Epithelial cell of prostate (primary cell): ENCODE measurements at places on chromosomes 3 and 15.

DNA sequence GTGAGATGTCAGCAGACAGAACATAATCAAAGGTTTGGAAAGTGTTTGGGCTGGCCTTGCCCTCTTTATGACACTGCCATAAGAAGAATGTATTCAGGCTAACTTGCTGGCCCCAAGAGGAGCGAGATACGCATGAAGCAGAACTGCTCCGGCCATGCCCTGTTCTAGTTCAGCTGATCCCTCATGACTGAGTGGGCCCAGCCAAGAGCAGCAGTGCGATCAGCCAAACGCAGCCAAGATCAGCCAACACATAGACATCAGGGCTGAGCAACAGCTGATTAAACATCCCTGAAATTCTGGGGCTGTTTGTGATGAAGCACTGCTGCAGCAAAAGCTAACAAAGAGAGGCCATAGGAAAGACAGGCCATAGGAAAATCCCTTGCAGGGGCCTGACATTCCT lies 24.1 kb downstream of the POMGNT2 start:
- no peak for DNase-seq

- no peak for DNase-seq
Measured at GRCh38 chr3:127287840-127288239, at the start of gene PRR20G. Gene PRR20G, minus strand, starts transcription at chr3:127288046. Its CDS starts 681 bp downstream, at chr3:127287365.

GRCh38 chr3:3015185-3016089 lies 94.7 kb downstream of the IL5RA start:
- peak; percentile 5 for DNase-seq

DNA sequence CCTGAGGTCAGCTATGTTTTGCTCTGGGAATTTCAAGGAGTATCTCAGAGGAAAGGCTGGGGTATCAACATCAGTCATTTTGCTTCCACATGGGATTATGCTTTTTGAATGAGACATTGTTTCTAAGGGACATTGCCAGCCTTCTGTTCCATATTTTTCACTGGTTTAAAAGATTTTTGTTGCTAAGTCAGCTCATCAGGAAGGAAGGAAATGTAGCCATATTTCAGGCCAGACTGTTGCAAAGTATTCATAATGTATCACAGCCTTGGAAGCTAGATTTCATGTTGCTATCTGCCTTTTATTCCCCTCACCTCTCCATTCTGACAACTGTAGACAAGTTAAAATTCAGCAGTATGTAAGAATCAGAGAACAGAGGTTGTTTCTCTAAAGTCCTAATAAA lies 61.0 kb upstream of the CHRM5 start:
- no peak for DNase-seq

DNA sequence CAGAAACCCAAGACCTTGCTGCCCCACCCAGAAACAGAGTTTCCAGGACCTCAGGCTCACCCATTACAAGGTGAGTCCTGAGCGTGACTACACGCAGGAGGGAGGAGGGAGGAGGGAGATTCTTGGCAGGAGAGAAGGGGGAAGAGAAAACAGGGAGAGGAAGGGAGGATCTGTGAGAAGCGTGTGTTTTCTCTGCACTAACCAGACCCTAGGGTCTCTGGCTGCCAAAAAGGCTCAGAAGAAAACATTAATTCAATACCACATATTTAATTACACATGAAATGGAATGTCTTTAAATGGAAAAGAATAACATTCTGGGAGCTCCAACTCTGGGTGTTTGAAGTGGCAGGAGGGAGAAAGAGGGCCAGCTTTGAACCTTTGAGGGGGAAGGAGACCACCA lies 309.0 kb downstream of the NTRK3 start:
- no peak for DNase-seq

DNA sequence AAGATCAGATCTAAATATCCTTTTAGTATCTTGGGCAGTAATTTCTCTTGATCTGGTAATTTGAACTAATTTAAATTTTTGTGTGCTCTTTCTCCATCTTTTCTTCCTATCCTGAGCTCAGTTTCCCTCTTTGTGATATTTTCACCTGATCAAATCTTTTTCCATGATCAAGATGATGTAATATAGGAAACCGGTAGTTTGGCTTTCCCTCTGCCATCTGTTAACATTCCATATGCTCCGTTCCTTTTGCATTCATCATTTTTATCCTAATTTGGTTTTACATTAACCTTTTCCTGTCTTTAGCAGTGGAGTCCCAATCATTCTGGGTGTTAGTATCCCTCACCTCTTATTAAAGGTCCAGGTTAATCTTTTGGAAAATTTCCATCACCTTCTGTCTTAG lies 5.9 kb upstream of the ABHD6 start:
- DNase-seq = no peak

- no peak for DNase-seq
Measured at GRCh38 chr3:59843821-59844220, 794.0 kb upstream of the CFAP20DC start.

DNA sequence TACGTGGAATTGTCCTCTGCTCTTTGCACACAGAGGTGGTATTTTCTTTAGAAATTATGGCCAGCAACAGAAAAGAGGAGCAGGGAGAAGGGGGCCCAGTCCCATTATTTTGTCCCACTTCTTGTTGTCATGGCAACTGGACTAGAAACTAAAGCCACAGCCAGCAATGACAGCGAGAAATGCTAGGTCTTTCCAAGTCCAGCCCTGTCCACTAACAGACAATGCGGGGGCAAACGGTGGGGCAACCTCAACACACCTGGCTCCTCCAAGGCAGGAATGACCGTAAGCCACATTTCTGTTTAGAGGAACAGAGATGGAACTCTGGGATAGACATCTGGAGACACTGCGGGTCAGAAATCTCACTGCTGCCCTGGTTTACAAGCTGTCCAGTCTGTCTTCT lies 107.3 kb downstream of the RFTN1 start:
- DNase-seq = no peak

GRCh38 chr15:70127288-70127746 lies 29.6 kb upstream of the TLE3 start:
- DNase-seq = no peak

GRCh38 chr3:195058336-195059005 lies 212.5 kb downstream of the XXYLT1 start:
- DNase-seq = no peak

DNA sequence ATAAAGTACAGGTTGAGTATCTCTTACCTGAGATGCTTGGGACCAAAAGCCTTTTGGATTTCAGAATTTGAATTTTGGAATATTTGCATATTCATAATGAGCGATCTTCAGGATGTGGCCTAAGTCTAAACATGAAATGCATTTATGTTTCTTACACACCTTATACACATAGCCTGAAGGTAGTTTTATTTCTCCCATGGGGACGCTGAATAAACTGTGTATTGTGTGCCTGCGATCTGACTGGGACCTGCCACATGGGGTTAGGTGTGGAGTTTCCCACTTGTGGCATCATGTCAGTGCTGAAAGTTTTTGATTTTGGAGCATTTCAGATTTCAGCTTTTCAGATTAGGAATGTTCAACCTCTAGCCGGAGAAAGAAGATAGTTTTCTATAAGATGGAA lies 35.5 kb downstream of the UBE2E2 start:
- no peak for DNase-seq

- DNase-seq = no peak
Measured at GRCh38 chr3:175664911-175665310, 805.8 kb downstream of the NAALADL2 start.

GRCh38 chr3:123004201-123004918 lies 23.2 kb downstream of the SEMA5B start:
- DNase-seq = no peak

DNA sequence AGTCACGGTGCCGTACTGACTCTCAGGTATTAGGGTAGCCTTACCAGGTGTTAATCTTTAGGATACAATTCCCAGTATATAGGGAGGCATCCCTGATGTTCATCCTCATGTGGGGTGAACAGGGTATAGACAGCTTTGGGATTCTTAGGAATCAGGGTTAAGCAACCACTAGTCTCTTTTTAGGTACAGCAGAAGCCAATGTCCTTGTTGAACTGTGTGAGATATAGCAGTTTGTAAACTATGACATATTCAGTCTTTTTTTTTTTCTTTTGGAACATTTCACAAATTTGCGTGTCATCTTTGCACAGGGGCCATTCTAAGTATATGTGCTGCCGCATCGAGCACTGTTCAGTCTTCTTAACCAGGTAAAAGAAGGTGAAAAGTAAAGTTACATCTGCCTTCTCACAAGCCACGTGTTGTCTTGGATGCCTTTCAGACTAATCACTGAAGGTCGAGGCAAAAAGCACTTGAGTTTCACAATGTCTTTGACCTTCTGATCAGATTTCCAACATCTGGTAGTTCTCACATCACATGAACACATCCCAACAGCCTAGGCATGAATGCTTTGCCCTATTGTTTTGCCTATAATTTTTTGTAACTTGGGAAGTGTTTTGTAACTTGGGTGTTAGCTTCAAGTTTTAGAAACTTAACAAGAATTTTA lies 17.2 kb downstream of the TSEN2 start:
- no peak for DNase-seq

GRCh38 chr15:100330221-100330620 lies 11.6 kb downstream of the ADAMTS17 start:
- no peak for DNase-seq

DNA sequence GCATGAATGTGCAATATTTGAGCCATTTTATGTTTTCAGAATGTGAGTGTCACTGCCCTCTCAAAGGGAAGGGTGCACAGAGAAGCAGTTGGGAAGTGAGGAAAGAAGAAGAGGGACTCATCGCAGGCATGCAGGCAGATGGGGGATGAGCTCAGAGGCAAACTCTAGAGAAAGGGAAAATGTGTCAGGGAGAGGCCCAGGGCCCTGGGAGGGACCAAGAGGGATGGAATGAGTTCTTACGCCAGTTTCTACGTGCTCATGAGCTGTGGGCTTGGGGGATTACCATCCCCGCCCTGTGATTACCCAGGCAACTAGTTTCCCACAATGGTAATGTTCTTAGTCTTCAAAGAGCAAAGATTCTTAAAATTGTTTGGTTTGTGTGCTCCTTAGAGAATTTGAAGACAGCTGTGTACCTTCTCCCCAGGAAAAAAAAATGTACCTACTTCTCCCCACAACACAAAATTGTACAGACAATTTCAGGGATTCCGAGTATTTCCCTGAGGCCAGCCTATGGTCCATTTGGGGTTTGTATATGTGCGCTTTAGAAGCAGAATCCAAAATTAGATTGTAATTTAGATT lies 17.8 kb downstream of the GCSAM start:
- DNase-seq = no peak

- DNase-seq = no peak
Measured at GRCh38 chr3:18559331-18559842, 134.2 kb upstream of the SATB1 start.

- DNase-seq = no peak
Measured at GRCh38 chr15:53918180-53919079, 59.8 kb upstream of the UNC13C start.

- DNase-seq = no peak
Measured at GRCh38 chr15:76239786-76240185, 71.5 kb downstream of the ETFA start.

- no peak for DNase-seq
Measured at GRCh38 chr15:85550283-85550682, 169.9 kb downstream of the AKAP13 start.

- DNase-seq = no peak
Measured at GRCh38 chr3:172309741-172310427, 138.4 kb downstream of the GHSR start.

DNA sequence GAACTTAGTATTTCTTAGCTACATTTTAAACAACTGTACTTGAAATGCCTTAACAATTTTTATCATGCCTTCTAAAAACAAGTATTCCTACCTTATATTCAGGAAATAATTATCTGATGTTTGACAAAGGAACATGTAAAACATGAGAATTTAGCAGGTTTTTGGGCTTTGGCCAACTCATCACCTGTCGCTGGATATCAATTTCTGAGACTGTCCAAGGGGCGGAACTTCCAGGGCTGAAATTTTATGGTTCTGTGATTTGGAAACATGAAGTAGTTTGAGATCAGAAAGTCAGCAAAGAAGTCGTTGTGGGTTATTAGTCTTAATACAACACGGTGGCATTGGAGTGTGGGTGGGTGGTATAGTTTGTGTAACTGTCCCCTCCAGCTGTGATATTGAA lies 282.2 kb upstream of the LRRN1 start:
- DNase-seq = no peak

GRCh38 chr15:90001683-90002427 lies 731 bp downstream of the ZNF710 start:
- DNase-seq = no peak

GRCh38 chr3:47410801-47411646 lies 30.2 kb downstream of the PTPN23 start:
- DNase-seq = no peak

DNA sequence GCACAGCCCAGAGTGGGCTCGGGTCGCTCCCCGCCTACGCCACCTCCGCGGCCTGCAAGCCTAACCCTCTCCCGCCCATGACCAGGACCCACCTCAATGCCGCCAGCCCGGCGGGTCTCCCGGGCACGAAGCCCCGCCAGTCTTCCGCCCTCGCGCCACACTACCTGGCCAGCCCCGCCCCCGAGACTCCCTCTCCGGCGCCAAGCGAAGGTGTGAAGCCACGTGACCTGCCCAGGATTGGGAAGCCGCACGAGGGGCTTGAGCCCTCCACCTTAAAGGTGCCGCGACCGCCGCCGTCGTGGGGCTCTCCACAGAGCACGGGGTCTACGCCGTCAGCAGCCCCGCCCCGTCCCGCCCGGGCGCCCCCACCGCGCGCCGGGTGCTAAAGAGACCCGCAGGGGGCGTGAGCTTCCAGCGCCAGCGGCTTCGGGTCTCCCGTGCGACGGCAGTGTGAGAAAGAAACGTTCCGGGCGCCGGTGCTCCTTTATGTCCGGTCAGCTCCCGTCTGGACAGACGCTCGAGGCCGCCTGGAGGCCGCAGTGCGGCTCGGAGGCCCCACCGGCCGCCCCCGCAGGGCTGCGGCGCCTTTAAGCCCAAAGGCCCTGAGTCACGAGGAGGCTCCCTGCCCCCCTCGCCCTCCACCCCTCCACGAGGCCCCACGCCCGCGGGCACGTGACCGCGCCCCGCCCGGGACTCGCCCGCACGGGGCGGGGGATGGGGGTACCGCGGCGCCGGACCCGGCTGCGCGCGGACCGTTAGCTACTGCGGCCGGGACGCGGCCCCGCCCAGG lies at the start of gene CPEB1:
Gene CPEB1 (minus strand): TSS at position 319 of the 790 bp plus-strand sequence. CDS start 18,904 bp downstream, outside the sequence.
- no peak for DNase-seq

DNA sequence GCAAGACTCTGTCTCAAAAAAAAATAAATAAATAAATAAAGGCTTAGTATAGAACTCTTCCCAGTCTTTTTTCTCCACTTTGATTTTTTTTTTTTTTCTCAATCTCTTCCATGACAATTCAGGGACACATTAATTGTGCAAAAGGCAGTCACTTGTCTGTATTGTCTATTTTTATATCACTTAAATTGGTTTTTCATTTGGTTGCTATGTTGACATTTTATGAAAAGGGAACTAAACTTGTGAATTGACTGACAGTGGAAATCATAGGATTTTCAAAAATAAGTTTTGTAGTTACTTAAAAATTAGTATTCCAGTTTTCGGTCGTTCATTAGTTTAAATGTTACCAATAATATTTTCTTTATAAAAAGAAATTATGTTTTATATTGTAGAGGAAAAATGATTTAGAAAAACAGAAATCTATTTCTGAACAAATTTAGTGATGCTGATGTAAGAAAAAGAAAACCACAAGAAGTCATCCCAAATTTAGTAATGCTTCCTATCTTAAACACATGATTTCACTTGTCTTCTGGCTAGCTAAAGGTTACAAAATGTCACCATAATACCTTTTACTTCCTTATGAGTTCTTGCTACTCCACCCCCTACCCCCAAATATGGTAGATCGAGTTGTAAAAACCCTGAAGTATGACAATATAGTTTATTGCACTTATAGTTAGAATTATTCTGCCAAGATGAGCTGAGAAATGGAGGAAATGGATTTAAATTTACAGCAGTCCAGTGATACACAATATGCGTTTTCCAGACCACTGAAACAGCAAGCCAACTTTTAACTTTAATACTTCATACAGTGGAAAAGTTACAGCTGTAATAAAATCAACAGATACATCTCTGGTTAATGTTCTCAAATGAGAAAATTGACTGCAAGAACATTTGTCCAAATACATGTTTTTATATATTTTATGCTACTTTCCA lies 37.0 kb downstream of the PPARG start:
- no peak for DNase-seq
